ENCODE measurements at places on chromosomes 6 and 20. TPM values are rescaled to one million over a fixed set of nuclear protein-coding genes. Genes with fewer than 3 reads are reported as not detected.

Gene BHLHE23
- not detected for total RNA-seq

Gene OR2H2
- not detected for total RNA-seq

Gene TCP1
- 341 TPM for total RNA-seq

Gene HAO1
- not detected for total RNA-seq

Gene DSE
- 86.5 TPM for total RNA-seq

Gene PAK5
- total RNA-seq, result not detected

Gene AHI1
- total RNA-seq, result 26.5 TPM

Gene MRPL14
- 47.6 TPM for total RNA-seq

Gene SLC17A3
- not detected for total RNA-seq

Gene DCDC2
- not detected for total RNA-seq

Gene TLDC2
- not detected for total RNA-seq

Gene APOBEC2
- not detected for total RNA-seq
